ENCODE measurements at places on chromosomes 12 and 14.

DNA sequence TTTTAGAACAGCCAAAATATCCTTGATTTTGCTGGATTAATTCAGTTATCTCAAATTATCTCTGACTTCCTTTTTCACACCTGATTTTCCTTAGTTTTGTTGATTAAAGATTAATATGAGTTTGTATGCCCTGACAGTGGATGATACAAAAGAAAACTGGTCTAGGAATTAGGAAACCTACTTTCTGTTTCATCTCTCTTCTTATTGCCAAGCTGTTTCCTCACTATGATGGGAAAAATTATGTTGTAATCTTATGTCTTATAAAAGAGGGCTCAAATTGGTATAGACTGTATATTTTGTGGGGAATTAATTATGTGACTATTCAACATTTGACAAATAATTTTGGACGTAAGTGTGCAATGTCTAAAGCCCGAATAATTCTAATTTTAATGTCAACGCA lies 271.6 kb downstream of the FBXL14 start:
- DNase-seq: no peak

GRCh38 chr12:16788506-16789203 lies 182.7 kb upstream of the LMO3 start:
- DNase-seq: no peak

- no peak for DNase-seq
These were observed 39.6 kb upstream of the TRAF3 start for GRCh38 chr14:102737402-102738372.

- no peak for DNase-seq
These were observed 26.1 kb upstream of the RTRAF start for GRCh38 chr14:51963286-51963685.

DNA sequence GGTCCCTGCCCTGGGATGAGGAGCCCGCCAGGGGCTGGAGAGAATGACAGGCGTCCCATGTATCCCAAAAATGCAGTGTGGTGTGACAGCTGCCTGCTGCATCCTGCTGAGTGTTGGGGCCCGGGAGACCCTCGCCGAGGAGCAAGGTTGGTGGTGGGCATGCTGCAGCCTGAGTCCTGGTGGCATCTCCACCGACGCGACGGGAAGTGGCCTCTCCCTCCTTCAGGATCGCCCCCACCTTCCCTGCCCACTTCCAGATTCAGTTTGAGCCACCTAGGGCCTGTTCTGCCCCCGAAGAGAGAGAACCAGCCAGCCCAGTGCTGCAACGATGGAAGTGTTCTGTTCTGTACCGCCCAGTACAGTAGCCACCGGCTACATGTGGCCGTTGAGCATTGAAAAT lies 70.1 kb downstream of the TSPAN9 start:
- DNase-seq: no peak

- DNase-seq: no peak
These were observed 174.1 kb downstream of the SLC6A15 start for GRCh38 chr12:84738481-84738972.

All from hypothalamus (tissue), 51 donors.